ENCODE measurements at places on chromosomes 1 and 21.
A peak's percentile ranks its signal among the peaks of the same experiment; 100 is the strongest.

GRCh38 chr1:58469016-58469415, 77.5 kb downstream of the OMA1 start:
- no peak for DNase-seq

DNA sequence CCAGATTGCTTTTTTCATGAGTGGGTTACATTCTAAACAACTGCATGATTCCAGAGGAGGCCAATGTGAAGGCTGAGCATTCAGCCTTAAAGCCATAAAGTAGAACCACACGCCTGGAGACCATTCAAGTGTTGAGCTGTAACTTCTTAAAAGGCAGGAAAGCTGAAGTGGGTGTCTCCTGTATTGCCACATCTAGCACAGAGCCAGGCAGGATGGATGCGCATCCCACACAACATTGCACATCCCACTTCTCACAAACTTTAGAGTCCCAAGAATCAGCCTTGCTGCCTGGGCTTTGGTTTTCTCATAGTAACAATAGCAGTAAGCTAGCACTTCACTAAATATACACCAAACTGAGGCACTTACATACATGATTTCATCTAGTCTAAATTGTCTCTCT, 151.7 kb downstream of the DAB1 start:
- no peak for DNase-seq

- no peak for DNase-seq
Measured at GRCh38 chr1:118291661-118292060, 106.6 kb upstream of the SPAG17 start.

- no peak for DNase-seq
Measured at GRCh38 chr1:217647791-217648190, 16.6 kb downstream of the SPATA17 start.

DNA sequence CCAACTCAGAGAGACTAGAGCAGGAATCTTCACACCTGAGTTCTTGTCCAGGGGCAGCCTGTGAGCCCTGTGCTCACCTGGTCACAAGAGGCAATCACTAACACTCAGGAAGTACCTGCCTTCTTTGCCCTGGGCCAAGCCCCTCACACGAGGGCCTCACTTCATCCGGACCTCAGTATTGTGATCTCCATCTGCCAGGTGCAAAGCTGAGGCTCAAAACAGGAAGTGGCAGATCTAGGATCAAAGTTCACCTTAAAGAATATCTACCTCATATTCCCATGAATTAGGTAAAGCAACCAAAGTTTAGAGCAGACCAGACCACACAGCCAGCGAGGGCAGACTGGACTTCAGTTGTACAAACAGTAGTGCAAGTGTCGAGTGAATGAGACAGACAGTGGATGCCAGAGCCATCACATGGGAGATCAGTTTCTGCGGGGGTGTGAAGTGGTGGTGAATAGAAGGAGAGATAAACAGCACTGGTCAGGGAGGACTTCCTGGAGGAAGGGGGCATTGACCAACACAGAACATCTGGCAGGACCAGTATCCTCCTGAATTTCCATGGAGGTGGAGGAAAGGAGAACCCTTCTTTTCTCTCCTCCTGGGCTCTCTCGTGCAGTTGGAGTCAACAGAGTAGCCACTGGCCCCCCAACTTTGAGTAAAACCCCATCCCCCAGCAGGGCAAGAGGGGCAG, 116.6 kb upstream of the ZBTB40 start:
- DNase-seq: no peak

DNA sequence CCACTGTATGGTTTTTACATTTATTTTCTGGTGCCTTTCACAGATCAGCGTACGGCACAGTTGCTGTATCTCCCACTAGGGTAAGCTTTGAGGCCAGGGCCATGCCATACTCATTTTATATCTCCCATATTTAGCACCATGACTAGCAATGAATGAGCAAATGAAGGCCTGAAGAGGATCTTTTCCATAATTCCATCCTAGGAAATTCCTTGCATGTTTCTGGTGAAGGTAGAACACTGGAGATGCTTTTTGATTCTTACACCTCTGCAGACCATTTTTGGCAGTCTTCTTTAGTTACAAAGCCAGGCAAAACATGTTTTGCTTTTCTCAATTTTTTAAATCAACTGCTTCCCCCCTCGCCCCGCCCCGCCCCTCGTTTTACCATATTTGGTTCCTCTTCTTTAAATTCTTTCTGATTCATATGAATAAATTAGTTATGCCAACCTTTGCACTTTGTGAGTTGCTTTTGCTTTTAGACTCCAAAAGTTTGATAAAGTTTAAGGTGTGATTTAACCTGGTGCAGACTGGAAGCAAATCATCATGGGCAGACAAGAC, 78.9 kb upstream of the AK4 start:
- no peak for DNase-seq

DNA sequence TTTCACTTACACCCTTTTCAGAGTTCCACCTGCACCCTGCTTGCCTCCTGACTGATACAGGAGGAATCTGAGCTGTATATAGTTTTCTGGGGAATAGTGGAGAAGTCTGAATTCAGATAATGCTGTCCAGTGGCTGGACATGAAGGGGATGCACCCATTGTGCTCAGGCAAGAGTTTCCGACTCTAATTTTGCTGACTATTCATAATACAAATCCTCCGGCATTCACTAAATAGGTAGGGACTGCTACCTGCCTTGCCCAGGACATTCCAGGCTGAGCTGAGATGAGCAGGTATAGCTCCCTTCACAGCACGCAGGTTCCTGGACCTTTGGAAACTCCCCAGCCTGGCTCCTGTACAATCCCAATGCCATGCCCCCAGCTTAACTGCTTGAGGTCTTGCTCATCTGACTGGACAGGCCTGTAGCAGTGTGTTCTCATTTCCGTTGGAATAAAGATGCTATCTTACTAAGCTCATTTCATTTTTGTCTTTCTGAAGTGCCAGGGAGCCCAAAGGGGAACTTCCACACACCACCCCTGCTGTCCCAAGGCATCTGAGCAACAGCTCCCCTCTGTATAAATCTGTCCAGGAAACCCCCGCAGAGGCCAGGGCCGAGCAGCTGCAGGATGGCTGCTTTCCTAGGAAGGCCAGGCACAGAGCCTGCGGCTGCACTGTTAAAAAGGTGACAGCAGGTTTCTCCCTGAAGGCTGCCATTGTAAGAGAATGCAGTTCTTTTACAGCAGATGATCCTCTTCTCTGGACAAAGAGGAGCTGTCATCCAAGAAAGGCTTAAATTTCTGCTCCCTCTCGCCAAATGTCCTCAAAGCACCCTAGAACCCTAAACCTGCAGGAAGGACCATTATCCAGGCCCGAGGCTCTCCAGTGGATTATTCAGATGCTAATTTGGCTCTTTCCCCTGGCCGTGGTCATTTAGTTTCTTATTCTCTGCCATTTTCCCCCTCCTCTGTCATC, 21.7 kb upstream of the VASH2 start:
- DNase-seq: no peak

GRCh38 chr1:156463874-156464273, 36.7 kb downstream of the MEF2D start:
- DNase-seq: no peak

- DNase-seq: no peak
Measured at GRCh38 chr1:32813941-32814739, 3.0 kb downstream of the YARS1 start.

DNA sequence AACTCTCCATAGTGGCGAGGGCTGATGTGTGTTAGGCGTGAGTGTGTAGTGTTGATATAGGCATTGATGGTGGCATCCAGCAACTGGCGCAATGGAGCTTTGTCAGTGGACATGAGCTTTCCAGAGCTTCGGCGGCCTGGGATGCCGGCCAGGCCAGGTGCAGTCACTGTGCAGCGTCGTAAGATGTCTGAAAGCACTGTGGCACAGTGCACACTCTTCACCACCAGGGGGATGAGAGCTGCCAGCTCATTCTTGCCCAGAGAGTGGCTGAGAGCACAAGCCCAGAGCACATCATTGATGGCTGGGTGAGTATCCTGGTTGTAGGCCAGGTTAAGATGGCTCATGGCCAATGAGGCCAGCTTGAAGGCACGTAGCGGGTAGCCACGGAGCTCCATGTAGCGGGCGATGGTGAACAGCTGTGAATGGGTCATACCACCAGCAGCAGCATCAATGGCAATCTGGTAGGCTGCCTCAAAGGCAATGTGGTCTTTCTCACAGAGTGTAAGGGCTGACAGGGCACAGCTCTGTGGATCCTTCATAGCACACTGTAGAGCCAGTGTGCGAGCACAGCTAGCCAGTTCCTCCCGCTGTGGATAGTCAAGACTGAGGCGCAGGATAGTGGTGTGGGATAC, 6.7 kb downstream of the UROD start:
- DNase-seq: peak; percentile 58

GRCh38 chr1:16143566-16144324, 12.1 kb downstream of the EPHA2 start:
- no peak for DNase-seq

DNA sequence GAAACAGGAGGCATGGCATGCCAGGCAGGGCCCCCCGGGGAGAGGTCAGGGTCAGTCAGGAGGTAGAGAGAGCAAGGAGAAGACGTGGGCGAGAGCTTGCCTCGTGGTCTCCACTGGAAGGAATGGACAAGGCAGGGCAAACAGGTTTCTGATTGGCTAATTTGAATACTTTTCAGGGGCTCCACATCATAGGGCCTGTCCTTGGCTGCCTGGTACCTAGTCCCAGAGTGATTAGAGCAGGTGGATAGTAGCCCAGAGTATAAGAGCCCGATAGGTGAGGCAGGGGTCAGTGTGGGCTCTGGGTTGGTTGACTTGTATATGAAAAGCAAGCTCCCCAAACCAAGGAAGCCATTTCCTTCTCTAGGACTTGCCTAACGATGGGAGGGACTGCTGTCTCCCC, 178.6 kb downstream of the ZP4 start:
- DNase-seq: no peak

DNA sequence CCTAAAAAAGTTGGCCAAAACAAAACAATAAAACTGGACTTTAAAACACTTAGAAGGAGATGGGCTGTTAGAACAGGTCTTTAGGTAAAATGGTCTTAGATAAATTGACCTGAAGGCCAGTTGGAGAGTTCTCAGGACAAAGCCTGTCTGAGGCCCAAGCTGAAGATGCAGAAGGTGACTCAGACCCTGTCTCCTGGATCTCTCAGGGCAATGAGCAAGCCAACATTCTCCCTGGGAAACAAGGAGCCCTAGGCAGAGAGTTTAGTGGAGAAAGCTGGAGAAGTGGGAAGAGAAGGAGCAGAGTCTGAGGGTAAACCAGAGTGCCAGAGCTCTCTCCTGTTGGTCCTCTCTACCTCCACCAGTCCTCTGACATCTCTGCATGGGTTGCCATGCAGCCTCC, 70.1 kb downstream of the FCRL5 start:
- no peak for DNase-seq

DNA sequence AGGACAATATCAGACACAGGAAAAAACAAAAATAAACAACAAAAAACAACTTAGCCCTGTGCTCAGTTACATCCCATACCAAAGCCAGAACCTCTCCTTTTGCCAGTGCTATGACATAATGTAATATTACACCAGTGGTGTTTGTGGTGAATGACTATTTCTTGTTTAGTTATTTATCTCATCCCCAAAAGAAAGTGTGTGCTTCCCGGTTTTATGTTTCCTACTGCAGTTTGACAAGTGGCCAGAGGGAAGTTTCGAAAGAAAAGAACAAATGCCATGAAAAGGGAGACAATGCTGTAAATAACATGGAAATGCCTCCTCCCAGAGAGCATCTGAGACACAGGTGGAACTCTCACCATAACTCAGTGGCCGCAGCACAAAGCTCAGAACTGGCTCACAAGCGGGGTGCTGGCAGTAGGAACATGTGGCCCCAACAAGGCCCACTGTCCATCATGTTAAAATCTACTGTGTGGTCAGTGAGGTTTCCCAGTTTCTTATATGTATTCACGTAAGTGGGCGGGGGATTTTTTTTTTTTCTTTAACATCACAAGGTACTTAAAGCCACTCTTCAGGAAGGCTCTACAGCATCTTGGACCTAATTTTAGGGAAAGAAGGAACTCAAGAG, 158.2 kb downstream of the BARHL2 start:
- no peak for DNase-seq

DNA sequence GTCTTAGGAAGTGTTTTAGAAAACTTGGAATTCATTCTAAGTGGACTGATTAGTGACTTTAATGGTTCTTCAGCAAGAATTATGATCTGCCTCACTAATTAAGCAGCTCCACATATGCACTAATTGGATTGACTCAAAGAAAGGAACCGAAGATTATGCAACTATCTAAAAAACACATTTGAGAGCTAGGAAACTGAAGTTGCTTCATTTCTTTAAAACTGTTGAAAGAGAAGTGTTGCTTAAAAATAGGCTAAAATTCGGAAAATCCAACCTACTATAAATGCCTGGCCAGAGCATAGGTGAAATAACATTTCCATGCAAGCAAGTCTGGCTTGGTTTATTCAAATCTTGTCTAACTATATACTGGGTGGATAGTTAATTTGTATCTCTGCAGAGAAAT, 502.9 kb upstream of the ZRANB2 start:
- no peak for DNase-seq

All from activated naive CD8-positive, alpha-beta T cell treated with anti-CD3 and anti-CD28 coated beads for 36 hours (primary cell).